ENCODE measurements at places on chromosomes 6 and 20.

GRCh38 chr20:32052778-32053362 lies 828 bp downstream of the HCK start:
- no peak for DNase-seq

- DNase-seq, result no peak
These were observed 393.6 kb downstream of the ESR1 start for GRCh38 chr6:152201120-152201519.

GRCh38 chr6:9659848-9660247 lies 755.0 kb downstream of the TFAP2A start:
- DNase-seq, result no peak

- DNase-seq, result no peak
These were observed 1235.5 kb upstream of the CITED2 start for GRCh38 chr6:140609956-140610355.

DNA sequence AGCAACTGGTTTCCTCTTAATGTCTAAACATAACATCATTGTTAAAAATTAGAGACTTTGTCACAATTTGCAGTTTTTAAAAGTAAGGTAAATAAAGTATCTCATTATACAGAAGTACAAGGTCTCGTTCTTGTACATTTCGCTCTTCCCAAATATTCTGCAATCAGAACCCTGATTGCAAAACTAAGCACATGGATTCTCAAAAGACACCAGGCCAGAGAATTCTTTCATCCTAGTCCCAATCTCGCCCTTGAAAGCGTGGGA lies 355 bp upstream of the AKAP7 start:
- no peak for DNase-seq

DNA sequence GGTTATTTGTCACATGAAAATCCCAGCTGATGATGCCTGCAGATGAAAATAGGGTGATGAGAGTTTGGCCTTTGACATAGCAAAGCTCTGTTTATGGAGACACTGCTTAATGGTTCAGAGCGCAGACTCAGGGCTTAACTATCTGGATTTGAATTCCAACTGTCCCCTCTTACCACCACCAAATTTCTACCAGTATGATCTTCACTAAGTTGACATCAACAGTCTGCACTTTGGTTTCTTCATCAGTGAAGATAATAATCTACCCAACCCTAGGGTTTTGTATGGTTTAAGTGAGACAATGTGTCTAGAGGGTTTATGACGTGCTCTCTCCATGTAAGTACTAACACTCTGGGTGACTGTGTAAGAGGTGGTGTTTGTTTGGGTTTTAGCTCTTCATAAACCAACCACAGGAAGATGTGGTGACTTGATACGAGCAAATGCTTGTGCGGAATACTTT lies 151.4 kb upstream of the TNFAIP3 start:
- DNase-seq, result no peak

DNA sequence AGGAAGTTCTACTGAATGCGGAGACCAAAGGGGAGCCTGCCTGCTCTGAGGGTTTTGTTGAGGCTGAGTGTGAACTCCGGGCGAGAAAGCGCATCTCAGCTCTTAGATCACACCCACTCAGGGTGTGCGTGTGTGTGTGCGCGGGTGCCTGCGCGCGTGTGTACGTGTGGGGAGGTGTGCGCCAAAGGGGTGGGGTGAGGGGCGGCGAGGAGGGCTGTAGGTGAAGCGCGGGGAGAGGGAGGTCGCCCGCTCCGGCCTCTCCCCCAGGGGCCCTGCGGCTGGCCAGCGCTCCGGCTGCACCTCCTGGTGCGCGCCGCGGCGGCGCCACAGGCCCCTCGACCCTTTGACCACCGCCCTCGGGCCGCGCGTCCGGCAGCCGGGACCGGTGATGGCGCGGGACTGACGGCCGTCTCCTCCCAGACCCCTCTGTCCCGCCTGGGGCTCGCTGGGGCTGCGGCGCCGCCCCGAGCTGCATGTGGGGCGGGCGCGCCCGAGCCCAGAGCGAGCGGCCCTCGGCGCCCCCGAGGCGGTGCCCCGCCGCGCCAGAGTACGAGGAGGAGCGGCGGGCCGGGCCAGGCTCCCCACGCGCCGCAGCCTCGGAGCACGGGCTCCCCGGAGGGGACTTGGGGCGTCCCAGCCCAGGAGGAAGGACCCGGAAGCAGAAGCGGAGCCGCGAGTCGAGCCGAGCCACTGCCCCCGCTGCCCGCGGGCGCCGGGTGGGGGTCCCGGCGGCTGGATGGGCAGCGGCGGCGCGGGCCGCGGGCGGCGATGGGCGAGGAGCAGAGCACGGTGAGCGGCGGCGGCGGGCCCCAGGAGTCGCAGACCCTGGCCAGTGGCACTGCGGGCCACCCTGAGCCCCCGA lies at the start of gene RNF217:
Gene RNF217, plus strand, starts transcription at position 661 of the 862 bp plus-strand sequence. Its CDS starts 108 bp downstream, at position 769.
- peak; percentile 16 for DNase-seq

DNA sequence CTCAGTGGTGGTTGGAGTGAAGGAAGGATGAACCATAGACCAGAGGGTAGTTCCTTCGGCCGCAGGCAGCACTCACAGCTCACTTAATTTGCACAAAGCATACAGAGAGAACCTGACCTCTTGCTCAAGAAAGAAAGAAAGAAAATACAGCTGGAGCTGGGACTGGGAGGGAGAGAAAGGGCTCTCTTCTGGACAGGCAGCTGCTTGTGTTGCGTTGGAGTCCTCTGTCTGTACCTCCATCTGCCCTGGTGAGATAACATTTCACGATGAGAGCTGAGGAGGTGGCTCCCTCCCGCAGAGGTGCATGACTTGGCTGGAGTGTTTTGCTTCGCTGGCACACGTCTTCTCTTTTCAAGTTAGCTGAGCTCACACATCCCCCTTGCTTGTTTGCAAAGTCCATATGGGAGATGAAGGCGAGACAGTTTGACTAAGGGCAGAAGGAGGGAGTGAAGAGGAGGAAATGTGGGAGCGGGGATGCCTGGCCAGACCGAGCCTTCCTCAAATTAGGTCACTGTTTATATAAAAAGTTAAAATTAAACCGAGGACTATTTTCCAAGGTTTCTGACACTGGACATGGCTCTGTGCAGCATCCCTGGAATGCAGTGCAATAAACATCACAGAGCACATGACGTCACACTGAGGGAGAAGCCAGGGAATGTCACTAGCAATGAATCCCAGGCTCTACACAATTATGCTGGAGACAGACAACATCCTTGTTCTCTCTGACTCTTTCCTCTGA lies 359.4 kb downstream of the CD83 start:
- no peak for DNase-seq

- no peak for DNase-seq
These were observed 6.1 kb upstream of the ZMYND8 start for GRCh38 chr20:47362361-47363219.

DNA sequence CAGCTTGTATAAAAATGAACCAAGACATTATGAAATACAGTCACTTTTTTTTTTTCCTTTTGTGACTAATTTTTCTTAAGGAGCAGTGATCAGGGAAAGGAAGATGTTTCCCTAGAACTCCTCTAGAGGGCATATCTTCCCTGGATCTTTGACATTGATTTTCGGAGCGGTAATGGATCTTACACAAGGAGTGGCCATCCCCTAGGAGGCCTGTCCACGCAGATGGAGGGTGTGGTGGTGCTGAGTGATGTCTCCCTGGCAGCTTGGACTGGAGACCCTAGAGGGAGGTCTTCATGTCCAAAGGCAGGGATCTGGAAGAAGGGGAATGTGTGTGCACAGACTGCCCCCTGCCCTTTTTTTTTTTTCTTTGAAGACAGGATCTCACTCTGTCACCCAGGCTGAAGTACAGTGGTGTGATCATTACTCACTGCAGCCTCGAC lies 7.0 kb upstream of the KIFC1 start:
- no peak for DNase-seq

- no peak for DNase-seq
These were observed 269.0 kb downstream of the COL12A1 start for GRCh38 chr6:74936886-74937285.

DNA sequence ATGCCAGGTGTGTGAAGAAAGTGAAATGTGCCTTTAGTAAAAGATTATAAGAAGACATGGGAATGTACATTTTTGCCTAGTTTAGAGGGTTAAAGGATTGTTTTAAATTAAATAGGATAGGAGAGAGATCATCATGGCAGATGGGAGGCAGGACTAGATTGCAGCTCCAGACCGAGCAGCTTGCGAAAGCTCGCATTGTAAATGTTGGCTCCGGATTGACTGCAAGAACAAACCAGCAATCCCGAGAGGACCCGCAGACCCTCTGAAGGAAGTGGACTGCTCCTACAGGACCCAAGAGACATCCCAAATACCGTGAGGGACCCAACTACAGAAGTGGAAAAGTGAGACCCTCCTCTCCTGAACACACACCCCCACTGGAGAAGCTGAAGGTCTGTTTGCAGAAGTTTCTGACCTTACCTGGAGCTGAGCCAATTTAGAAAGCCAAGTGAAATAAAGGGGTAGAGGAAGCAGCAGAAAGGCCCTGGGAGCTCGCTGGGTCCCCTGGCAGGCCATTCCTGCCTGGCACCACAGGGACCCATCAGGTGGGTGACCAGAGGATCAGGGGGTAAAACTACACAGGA lies 30.0 kb upstream of the TPD52L1 start:
- no peak for DNase-seq

DNA sequence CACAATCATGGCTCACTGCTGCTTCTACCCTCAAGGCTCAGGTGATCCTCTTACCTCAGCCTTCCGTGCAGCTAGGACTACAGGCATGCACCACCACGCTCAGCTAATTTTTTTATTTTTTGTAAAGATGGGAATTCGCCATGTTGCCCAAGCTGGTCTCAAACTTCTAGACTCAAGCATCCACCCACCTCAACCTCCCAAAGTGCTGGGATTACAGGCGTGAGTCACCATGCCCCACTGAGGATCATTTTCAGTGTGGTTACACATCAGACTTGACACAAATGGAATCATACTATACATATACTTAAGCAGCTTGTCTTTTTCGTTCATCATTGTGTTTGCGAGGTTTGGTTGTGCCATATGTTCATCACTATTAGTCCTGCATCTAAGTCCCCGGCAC lies 26.6 kb downstream of the ZC3H12D start:
- no peak for DNase-seq

- DNase-seq, result no peak
These were observed 815 bp downstream of the TRIM10 start for GRCh38 chr6:30160008-30160784.

- DNase-seq, result no peak
These were observed 147.2 kb upstream of the HMGCLL1 start for GRCh38 chr6:55726144-55726543.

DNA sequence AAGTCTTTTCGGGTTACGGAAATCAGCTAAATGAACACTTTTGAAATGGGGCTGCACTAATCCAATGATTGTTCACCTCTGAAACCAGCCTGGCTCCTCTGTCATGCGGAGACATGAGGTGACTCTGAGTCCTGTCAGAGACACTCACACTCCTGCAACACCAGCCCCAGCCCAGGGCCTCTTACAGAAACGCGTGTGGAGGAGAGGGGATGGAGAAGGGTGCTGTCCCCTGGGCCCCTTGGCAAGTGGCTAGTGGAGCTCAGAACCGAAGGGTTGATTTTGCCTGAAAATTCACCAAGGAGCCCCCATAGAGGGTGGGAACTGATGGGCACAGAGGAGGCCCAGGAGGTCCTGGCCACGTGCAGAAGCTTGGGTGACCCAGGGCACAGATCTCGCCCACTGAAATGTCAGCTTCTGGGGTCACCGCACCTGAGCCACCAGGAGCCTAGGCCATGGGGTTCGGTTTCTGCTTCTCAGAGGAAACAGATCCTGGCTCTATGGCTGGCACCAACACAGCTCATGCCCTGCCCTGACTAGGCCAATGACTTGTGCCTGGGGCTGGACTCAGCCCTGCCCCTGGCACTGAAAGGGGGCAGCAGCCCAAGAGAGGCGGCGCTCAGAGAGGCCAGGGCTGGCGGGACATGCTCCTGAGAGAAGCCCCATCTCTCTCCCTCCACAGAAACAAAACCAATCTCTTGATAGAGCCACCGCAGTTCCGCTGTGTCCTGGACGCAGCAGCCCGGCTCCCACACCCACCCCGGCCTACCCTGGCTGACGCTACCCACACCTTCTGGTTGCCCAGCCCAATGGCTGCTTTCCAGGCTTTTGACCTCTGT lies 144.7 kb downstream of the ERMARD start:
- no peak for DNase-seq

DNA sequence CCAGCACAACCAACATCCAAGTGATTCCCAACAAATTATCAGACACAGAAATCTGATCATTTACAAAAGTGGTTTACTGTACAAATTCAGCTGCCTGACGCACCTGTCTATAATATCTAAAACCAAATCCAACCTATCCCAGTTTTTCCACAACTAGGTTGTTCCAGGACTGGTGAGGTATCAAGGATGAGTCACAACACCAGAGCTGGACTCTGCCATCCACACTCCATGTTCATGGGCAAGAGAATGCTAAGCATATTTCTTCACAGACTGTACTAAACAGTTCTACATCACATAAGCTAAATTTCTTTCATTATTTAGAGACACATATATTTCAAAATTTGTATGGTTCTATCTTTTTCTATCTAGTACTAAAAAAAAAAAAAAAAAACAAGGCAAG lies 141.6 kb downstream of the BTBD9 start:
- DNase-seq, result no peak

GRCh38 chr6:19035461-19036195 lies 648.5 kb downstream of the RNF144B start:
- DNase-seq, result no peak

DNA sequence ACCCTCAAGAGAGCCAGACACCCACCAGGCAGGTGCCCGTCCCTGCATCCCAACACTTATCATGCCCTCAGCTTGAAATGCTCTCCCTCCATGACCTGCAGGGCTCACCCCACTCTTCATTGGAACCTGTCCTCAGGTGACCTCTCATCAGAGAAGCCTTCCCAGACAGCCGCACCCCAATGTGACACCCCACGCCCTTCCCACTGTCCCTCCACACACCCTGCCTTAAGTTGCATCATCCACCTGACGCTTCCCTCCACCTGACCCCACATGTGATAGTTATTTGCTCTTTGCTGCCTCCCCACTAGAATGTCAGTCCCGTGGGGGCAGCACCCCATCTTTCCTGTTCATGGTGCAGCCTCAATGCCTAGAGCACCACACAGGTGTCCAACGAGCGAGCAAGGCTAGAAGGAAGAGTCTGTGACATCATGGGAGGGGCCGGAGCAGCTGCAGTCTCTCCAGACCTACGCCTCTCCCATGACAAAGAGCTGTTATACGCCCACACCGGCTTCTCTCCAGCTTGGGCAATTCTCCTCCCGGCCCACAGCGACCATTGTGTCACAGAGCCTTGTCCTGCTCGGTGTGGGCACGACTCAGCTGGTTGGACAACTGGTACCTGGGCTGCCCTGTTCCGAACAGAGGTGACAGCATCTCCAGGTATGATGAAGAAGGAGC lies 58.2 kb downstream of the NFATC2 start:
- DNase-seq, result no peak

- DNase-seq, result no peak
These were observed 157.8 kb upstream of the PREP start for GRCh38 chr6:105560611-105561066.
